A172 (cell line): ENCODE measurements at places on chromosomes 16 and 17. TPM values are rescaled to one million over a fixed set of nuclear protein-coding genes. Genes with fewer than 3 reads are reported as not detected.

CXCL16 gene
- 5.1 and 8.1 TPM in 2 replicates for total RNA-seq

SPATA22 gene
- total RNA-seq, result not detected in 2 replicates

GJC1 gene
- total RNA-seq, result 89.1 and 114 TPM in 2 replicates

TEX19 gene
- 0.22 TPM in 1 of 2 replicates, not detected in the other for total RNA-seq
